ENCODE measurements at places on chromosomes 1 and 21. TPM values are rescaled to one million over a fixed set of nuclear protein-coding genes. Genes with fewer than 3 reads are reported as not detected.

- H3K36me3 ChIP-seq, result no peaks in the 10 kb centered on the region
- no peak overlapping the region for H3K27ac ChIP-seq
- H3K4me3 ChIP-seq, result no peak overlapping the region
- no peak for DNase-seq
- H3K4me1 ChIP-seq, result peaks cover 18% of the 10 kb centered on the region
Observed at GRCh38 chr21:35044770-35045541, 4.1 kb downstream of the RUNX1 start.

DNA sequence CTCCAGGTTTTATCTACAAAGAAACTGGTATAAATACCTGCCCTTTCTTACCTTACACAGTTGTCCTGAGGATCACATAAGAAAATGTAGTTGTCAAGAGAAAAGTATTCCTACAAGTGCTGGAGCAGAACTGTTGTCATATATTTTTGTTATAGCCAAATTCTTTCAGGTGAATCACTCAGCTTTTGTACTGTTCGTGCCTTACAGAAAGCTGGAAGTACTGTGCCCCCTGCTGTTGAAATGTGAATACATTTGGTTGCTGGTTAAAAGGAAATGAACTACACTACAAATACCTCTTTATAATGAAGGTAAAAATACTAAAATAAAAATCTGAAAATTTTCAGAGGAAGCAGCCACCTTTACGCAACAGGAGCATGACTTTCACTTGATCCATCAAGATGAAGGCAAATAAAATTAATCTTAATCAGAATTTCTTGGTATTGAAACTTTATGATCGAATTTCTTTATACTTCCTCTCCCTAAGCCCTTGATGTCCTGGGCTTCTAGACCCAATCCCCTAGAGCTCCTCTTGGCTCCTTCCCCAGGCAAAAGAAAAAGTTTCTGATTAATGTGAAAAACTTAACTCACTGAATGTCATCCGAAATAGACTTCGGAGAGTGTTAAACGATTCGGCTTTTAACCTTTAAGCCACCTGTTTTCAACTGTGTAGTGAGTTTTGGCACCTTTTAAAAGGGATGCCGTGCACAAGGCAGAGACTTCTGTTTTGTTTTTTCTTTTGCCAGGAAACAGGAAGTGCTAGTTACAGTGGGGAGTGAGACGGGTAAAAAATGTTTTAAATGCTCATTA lies 12.5 kb downstream of the CHML start:
- no peaks in the 10 kb centered on the region for H3K36me3 ChIP-seq
- no peak for DNase-seq
- no peaks in the 10 kb centered on the region for H3K4me1 ChIP-seq
- H3K4me3 ChIP-seq, result no peak overlapping the region
- peak overlapping the region; percentile 46 for H3K27ac ChIP-seq

- H3K27me3 ChIP-seq, result no peaks in the 10 kb centered on the region
- no peak overlapping the region for H3K4me3 ChIP-seq
- no peak for DNase-seq
- no peaks in the 10 kb centered on the region for H3K4me1 ChIP-seq
Observed at GRCh38 chr1:174626031-174627025, 178.6 kb downstream of the GPR52 start.

- DNase-seq, result no peak
- H3K27me3 ChIP-seq, result no peaks in the 10 kb centered on the region
- H3K36me3 ChIP-seq, result peaks cover 34% of the 10 kb centered on the region
- H3K4me1 ChIP-seq, result peaks cover 57% of the 10 kb centered on the region
Observed at GRCh38 chr1:153959454-153959853, 1.0 kb upstream of the CRTC2 start.

DNA sequence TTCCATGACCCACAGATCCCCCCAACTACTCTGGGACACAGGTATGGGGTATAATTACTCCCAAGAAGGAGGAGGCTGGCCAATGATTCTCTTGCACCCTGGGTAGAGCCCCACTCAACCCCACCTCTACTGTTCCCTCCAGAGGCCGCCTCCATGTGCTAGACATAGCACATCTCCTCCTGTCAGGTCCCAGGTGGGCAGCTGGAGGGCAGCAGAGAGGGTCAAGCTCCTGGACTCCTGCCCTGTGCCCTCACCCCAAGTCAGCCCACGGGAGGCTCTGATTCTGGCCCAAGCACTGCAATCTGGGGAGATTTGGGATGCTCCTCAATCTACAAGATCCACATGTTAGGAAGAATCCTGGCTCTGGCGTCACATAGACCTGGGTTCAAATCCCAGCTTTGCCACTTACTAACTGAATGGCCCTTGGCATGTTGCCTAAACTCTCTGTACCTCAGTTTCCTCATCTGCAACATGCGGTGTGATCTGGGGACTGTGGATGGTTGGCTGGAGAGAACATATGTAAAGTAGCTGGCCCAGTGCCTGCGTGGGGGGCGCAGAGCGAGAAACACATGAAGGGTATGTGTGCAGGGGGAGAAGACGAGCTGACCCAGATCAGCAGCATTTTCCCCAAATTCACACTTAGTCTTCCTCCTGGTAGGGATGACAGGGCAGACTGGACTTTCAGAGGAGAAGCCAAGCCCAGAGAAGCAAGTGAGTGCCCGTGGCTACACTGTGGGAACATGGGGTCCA lies 23.2 kb downstream of the TNNT2 start:
- H3K4me3 ChIP-seq, result no peak overlapping the region
- H3K27ac ChIP-seq, result no peak overlapping the region
- no peak for DNase-seq
- peaks cover 1% of the 10 kb centered on the region for H3K4me1 ChIP-seq
- H3K27me3 ChIP-seq, result no peaks in the 10 kb centered on the region
- H3K36me3 ChIP-seq, result no peaks in the 10 kb centered on the region

DNA sequence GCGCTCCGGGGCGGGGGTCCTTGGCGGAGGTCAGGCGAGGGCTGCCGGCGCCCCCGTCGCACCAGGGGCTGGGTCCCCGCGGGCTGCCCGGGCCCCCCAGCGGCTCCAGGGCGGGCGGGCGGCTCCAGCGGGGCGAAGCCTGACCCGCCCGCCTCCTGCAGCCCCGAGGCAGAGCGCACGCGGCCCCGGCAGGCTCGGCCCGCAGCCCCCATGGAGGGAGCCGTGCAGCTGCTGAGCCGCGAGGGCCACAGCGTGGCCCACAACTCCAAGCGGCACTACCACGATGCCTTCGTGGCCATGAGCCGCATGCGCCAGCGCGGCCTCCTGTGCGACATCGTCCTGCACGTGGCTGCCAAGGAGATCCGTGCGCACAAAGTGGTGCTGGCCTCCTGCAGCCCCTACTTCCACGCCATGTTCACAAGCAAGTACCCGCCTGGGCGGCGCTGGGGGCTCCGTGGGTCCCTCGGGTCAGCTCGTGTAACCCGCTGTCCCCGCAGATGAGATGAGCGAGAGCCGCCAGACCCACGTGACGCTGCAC lies 817 bp downstream of the KLHL17 start:
- H3K27ac ChIP-seq, result peak overlapping the region; percentile 78
- peaks cover 34% of the 10 kb centered on the region for H3K4me1 ChIP-seq
- H3K36me3 ChIP-seq, result peaks cover 25% of the 10 kb centered on the region
- peak overlapping the region; percentile 83 for H3K4me3 ChIP-seq
- H3K27me3 ChIP-seq, result no peaks in the 10 kb centered on the region

GRCh38 chr1:5819391-5820025 lies 172.7 kb downstream of the NPHP4 start:
- H3K4me1 ChIP-seq, result no peaks in the 10 kb centered on the region
- no peaks in the 10 kb centered on the region for H3K36me3 ChIP-seq
- no peak for DNase-seq
- no peak overlapping the region for H3K4me3 ChIP-seq
- H3K27ac ChIP-seq, result no peak overlapping the region

- no peaks in the 10 kb centered on the region for H3K4me1 ChIP-seq
- no peak within 1 kb of the TSS for H3K4me3 ChIP-seq
- no peak for DNase-seq
- H3K36me3 ChIP-seq, result no peaks in the 10 kb centered on the region
- no peaks in the 10 kb centered on the region for H3K27me3 ChIP-seq
- H3K27ac ChIP-seq, result no peak within 1 kb of the TSS
Observed at GRCh38 chr21:30613836-30614235, at the start of gene KRTAP6-1. KRTAP6-1 (minus strand) TSS chr21:30613930; CDS start chr21:30613904, 26 bp downstream.

Gene PRMT6
- total RNA-seq, result 11.3 TPM

Gene HLX
- 23.0 TPM for total RNA-seq
